Activated CD4-positive, alpha-beta T cell treated with anti-CD3 and anti-CD28 coated beads, Interleukin-2, amount 10 ng/mL, durations not matched to agents 7 days and 5 days (primary cell): ENCODE measurements at places on chromosomes 6 and 20. TPM values are rescaled to one million over a fixed set of nuclear protein-coding genes. Genes with fewer than 3 reads are reported as not detected.
A peak's percentile ranks its signal among the peaks of the same experiment; 100 is the strongest.

- peaks cover 7% of the 10 kb centered on the region for H3K4me1 ChIP-seq
- no peak overlapping the region for H3K27ac ChIP-seq
- no peaks in the 10 kb centered on the region for H3K36me3 ChIP-seq
- no peak overlapping the region for H3K4me3 ChIP-seq
- DNase-seq: no peak
Observed at GRCh38 chr20:9323622-9324021, 190.8 kb upstream of the LAMP5 start.

- no peaks in the 10 kb centered on the region for H3K4me1 ChIP-seq
- H3K27me3 ChIP-seq: peaks cover 4% of the 10 kb centered on the region
- no peaks in the 10 kb centered on the region for H3K36me3 ChIP-seq
- no peak overlapping the region for H3K27ac ChIP-seq
- DNase-seq: no peak
Observed at GRCh38 chr6:3797231-3798054, 45.9 kb upstream of the PXDC1 start.

GRCh38 chr6:1365686-1366085, 23.7 kb upstream of the FOXF2 start:
- no peaks in the 10 kb centered on the region for H3K4me1 ChIP-seq
- H3K27ac ChIP-seq: no peak overlapping the region
- no peak overlapping the region for H3K4me3 ChIP-seq
- H3K27me3 ChIP-seq: peaks cover 46% of the 10 kb centered on the region
- H3K36me3 ChIP-seq: no peaks in the 10 kb centered on the region

DNA sequence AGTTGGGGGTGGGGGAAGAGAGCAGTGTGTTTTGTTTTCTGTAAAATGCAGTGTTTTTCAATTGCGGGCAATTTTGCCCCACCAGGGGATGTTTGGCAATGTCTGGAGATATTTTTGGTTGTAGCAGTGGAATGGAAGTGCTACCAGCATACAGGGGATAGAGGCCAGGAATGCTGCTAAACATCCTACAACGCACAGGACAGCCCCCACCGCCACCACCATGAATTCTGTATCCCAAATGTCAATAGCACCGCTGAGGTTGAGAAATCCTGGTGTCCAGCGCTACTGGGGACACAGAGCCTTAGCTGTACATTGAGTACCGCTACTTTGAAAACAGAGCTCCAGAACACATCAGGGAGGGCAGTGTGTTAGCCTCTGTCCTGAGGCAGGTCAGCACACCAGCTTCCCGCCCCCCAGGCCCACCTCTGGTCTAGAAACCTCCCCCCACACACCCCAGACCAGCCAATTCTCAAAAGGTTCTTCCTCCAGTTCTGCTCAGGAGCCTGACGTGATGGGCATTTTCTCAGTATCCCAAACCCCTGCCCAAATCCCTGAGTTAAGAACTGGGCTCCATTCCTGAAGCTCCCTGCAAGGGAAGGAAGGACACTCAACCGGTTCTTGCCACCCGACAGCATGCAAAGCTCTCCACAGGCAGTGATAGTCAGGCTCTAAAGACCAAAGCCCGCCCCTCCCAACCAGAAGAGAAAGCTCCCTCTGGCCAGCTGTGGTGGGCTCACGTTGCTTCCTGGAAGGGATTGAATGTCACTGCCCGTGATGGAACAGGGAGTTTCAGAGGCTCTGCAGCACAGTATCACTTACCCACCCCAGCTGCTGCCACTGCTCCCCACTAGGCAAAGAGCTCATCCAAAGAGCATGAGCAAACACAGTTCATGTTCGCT, 321.5 kb upstream of the JARID2 start:
- no peaks in the 10 kb centered on the region for H3K36me3 ChIP-seq
- no peak overlapping the region for H3K27ac ChIP-seq
- no peak overlapping the region for H3K4me3 ChIP-seq
- DNase-seq: no peak
- H3K4me1 ChIP-seq: no peaks in the 10 kb centered on the region

- DNase-seq: no peak
- H3K36me3 ChIP-seq: peaks cover 21% of the 10 kb centered on the region
- H3K4me3 ChIP-seq: no peak overlapping the region
- H3K4me1 ChIP-seq: peaks cover 5% of the 10 kb centered on the region
Observed at GRCh38 chr20:33740189-33740588, 8.4 kb downstream of the ZNF341 start.

- H3K27me3 ChIP-seq: no peaks in the 10 kb centered on the region
- H3K27ac ChIP-seq: peak overlapping the region; percentile 3
Observed at GRCh38 chr6:160030103-160030502, 61.2 kb downstream of the IGF2R start.

GRCh38 chr6:57215260-57215659, 6.8 kb downstream of the RAB23 start:
- peaks cover 27% of the 10 kb centered on the region for H3K36me3 ChIP-seq
- H3K27me3 ChIP-seq: peaks cover 4% of the 10 kb centered on the region
- H3K27ac ChIP-seq: no peak overlapping the region
- no peak for DNase-seq
- peaks cover 54% of the 10 kb centered on the region for H3K4me1 ChIP-seq

GRCh38 chr6:157533048-157533871, 152.3 kb downstream of the ZDHHC14 start:
- peaks cover 57% of the 10 kb centered on the region for H3K4me1 ChIP-seq
- DNase-seq: no peak
- H3K27ac ChIP-seq: no peak overlapping the region

- H3K27me3 ChIP-seq: no peaks in the 10 kb centered on the region
- no peak overlapping the region for H3K27ac ChIP-seq
- peak; percentile 56 for DNase-seq
- peaks cover 25% of the 10 kb centered on the region for H3K36me3 ChIP-seq
- H3K4me1 ChIP-seq: peaks cover 19% of the 10 kb centered on the region
Observed at GRCh38 chr20:34522969-34523871, 7.0 kb downstream of the DYNLRB1 start.

GRCh38 chr20:3687655-3688054, 5.8 kb upstream of the ADAM33 start:
- H3K27me3 ChIP-seq: peaks cover 29% of the 10 kb centered on the region
- H3K4me1 ChIP-seq: no peaks in the 10 kb centered on the region
- no peak overlapping the region for H3K27ac ChIP-seq
- DNase-seq: no peak

DNA sequence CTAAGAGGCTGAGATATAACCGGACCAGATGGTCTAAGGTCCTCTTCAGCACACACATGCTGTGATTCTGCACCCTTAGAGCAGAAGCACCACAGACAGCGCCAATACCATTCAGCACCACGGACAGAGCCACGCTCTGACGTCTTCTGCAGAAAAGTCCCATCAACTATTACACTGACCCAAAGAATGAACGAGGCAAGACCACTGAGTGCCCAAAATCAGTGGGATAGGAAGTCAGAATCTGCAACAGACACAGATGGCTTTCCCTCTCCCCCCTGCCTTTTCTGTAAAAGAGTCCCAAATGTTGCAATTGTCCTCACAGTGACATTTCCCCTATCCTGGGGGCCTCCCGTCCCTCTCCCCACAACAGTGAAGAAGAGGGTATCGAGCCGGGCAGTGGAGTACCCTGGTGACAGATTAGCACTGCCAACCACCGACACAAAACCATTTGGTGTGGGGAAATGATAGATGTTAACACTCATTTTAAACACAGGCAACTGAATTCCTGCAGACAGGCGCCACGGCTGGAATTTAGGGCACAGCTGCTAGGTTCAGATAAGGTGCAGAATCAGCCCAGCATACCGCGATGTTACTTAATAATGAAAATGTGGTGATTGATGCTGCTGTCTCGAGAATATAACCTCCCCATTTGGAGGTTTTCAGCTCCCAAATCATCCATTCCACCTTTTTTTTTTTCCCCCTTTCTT, 66.6 kb upstream of the CTNNBL1 start:
- no peak overlapping the region for H3K4me3 ChIP-seq
- DNase-seq: peak; percentile 55
- no peak overlapping the region for H3K27ac ChIP-seq
- no peaks in the 10 kb centered on the region for H3K4me1 ChIP-seq
- H3K27me3 ChIP-seq: peaks cover 27% of the 10 kb centered on the region

- DNase-seq: no peak
- H3K27me3 ChIP-seq: peaks cover 7% of the 10 kb centered on the region
- no peak overlapping the region for H3K4me3 ChIP-seq
- H3K36me3 ChIP-seq: no peaks in the 10 kb centered on the region
- H3K4me1 ChIP-seq: peaks cover 8% of the 10 kb centered on the region
- H3K27ac ChIP-seq: no peak overlapping the region
Observed at GRCh38 chr20:31581391-31581790, 23.7 kb upstream of the ID1 start.

DNA sequence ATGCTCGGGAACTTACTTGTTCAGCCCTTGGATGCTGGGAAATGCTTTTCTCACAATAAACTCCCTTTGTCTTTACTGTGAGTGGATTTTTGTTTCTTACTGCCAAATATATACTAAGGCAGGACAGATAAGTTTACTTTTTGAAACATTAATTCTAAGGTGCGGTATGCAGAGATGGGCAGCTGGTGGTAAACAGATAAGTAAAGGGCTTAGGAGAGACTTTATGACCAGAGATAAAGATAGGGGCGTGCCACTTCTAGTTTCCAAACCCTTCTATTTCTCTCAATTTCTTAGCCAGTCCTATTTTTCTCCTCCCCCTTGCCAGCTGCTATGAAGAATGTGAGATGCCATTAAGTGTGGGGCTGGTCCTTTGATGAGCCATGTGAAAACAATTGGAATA, 16.3 kb downstream of the SAMD3 start:
- no peak for DNase-seq
- H3K27me3 ChIP-seq: no peaks in the 10 kb centered on the region
- H3K4me1 ChIP-seq: peaks cover 44% of the 10 kb centered on the region
- no peak overlapping the region for H3K27ac ChIP-seq
- H3K4me3 ChIP-seq: no peak overlapping the region

- no peak for DNase-seq
- peaks cover 4% of the 10 kb centered on the region for H3K4me1 ChIP-seq
- no peak overlapping the region for H3K27ac ChIP-seq
- no peaks in the 10 kb centered on the region for H3K36me3 ChIP-seq
Observed at GRCh38 chr6:12173181-12173580, 117.0 kb upstream of the EDN1 start.

GRCh38 chr6:69647726-69648125, 149.1 kb downstream of the LMBRD1 start:
- no peak for DNase-seq
- no peaks in the 10 kb centered on the region for H3K4me1 ChIP-seq
- H3K27ac ChIP-seq: no peak overlapping the region
- H3K27me3 ChIP-seq: peaks cover 9% of the 10 kb centered on the region
- no peak overlapping the region for H3K4me3 ChIP-seq
- H3K36me3 ChIP-seq: no peaks in the 10 kb centered on the region

DNA sequence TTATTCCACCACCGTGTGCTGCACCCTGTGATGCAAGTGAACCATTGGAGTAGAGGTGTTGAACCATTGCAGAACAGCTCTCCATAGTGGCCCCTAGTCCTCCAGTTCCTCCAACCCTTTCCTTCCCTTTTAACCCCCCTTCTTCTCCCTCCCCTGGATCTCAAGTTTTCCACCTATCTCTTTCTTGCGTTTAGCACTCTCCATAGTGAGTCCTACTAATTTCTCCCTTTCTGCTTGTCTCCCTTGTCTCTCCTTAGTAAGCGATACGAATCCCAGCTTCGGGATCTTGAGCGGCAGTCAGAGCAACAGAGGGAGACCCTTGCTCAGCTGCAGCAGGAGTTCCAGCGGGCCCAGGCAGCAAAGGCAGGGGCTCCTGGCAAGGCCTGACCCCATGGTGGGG, 1.1 kb downstream of the PFDN6 start:
- DNase-seq: no peak
- peak overlapping the region; percentile 96 for H3K4me3 ChIP-seq
- peak overlapping the region; percentile 82 for H3K27ac ChIP-seq

GRCh38 chr6:2841264-2842138, at the start of gene SERPINB1:
TSS of gene SERPINB1 (minus strand) at chr6:2841863. CDS start at chr6:2840586, 1,277 bp downstream.
- peak; percentile 77 for DNase-seq
- peaks cover 38% of the 10 kb centered on the region for H3K36me3 ChIP-seq
- no peaks in the 10 kb centered on the region for H3K27me3 ChIP-seq
- H3K4me1 ChIP-seq: peaks cover 68% of the 10 kb centered on the region
- peak within 1 kb of the TSS; percentile 91 for H3K27ac ChIP-seq
- peak within 1 kb of the TSS; percentile 86 for H3K4me3 ChIP-seq

GRCh38 chr6:15341311-15342001, 95.6 kb downstream of the JARID2 start:
- peaks cover 11% of the 10 kb centered on the region for H3K36me3 ChIP-seq
- peaks cover 85% of the 10 kb centered on the region for H3K4me1 ChIP-seq
- DNase-seq: no peak
- peak overlapping the region; percentile 55 for H3K4me3 ChIP-seq
- H3K27me3 ChIP-seq: no peaks in the 10 kb centered on the region

GRCh38 chr6:31961616-31962015, 2.6 kb downstream of the SKIC2 start:
- no peak for DNase-seq
- peaks cover 53% of the 10 kb centered on the region for H3K36me3 ChIP-seq
- H3K4me1 ChIP-seq: peaks cover 38% of the 10 kb centered on the region
- no peak overlapping the region for H3K4me3 ChIP-seq
- H3K27ac ChIP-seq: peak overlapping the region; percentile 26
- no peaks in the 10 kb centered on the region for H3K27me3 ChIP-seq

GRCh38 chr20:11676630-11677287, 240.9 kb upstream of the BTBD3 start:
- no peaks in the 10 kb centered on the region for H3K4me1 ChIP-seq
- H3K4me3 ChIP-seq: no peak overlapping the region
- no peak overlapping the region for H3K27ac ChIP-seq
- DNase-seq: peak; percentile 16

GRCh38 chr6:22411376-22412105, 114.7 kb upstream of the PRL start:
- DNase-seq: no peak
- no peaks in the 10 kb centered on the region for H3K4me1 ChIP-seq
- no peaks in the 10 kb centered on the region for H3K27me3 ChIP-seq

The PTK7 gene
- total RNA-seq: 1.9 TPM

The NKX2-4 gene
- total RNA-seq: not detected

The CST2 gene
- total RNA-seq: not detected

The DCDC2 gene
- not detected for total RNA-seq

The PHACTR3 gene
- not detected for total RNA-seq

The FHL5 gene
- not detected for total RNA-seq

The MICB gene
- total RNA-seq: 54.2 TPM

The WFDC2 gene
- not detected for total RNA-seq

The RAMACL gene
- 0.25 TPM for total RNA-seq
